ENCODE measurements at places on chromosomes 4 and X. TPM values are rescaled to one million over a fixed set of nuclear protein-coding genes. Genes with fewer than 3 reads are reported as not detected.

The MED28 gene
- 50.1 TPM for total RNA-seq

The TEX13B gene
- total RNA-seq: not detected

GRCh38 chrX:7953446-7953845 is 26.2 kb upstream of the PNPLA4 start:
- no peak overlapping the region for H3K27ac ChIP-seq
- H3K4me3 ChIP-seq: no peak overlapping the region
- no peaks in the 10 kb centered on the region for H3K27me3 ChIP-seq
- no peaks in the 10 kb centered on the region for H3K36me3 ChIP-seq
- DNase-seq: no peak
- H3K4me1 ChIP-seq: no peaks in the 10 kb centered on the region

DNA sequence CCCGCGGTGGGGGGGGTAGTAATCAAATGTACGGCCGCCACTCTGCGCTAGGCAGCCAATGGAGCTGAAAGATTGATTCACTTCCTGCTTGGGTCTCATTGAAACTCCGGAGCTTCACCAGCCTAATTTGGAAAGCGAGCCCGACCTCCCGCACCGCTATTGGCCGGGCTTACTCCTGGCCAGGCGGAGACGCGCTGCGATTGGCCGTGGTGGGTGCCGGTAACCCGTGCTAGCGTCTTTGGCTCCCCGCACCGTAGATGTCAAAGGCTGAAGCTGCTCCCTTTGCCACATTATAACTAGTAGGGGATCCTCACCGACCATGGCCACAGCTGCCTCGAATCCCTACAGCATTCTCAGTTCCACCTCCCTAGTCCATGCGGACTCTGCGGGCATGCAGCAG is at the start of gene POU3F4:
POU3F4 (plus strand) TSS at position 285 of the 400 bp plus-strand sequence; CDS start at position 320, 35 bp downstream.
- DNase-seq: no peak
- H3K27ac ChIP-seq: no peak within 1 kb of the TSS
- no peaks in the 10 kb centered on the region for H3K36me3 ChIP-seq
- H3K4me3 ChIP-seq: no peak within 1 kb of the TSS
- H3K27me3 ChIP-seq: no peaks in the 10 kb centered on the region
- no peaks in the 10 kb centered on the region for H3K4me1 ChIP-seq

- H3K36me3 ChIP-seq: no peaks in the 10 kb centered on the region
- H3K4me1 ChIP-seq: peaks cover 9% of the 10 kb centered on the region
- H3K27me3 ChIP-seq: no peaks in the 10 kb centered on the region
- H3K27ac ChIP-seq: peak overlapping the region; percentile 72
- no peak for DNase-seq
- H3K4me3 ChIP-seq: peak overlapping the region; percentile 46
Observed at GRCh38 chr4:122731676-122732075, 828 bp upstream of the BBS12 start.

GRCh38 chr4:165364452-165365080 is 14.2 kb upstream of the CPE start:
- no peak overlapping the region for H3K27ac ChIP-seq
- no peak overlapping the region for H3K4me3 ChIP-seq
- DNase-seq: no peak
- no peaks in the 10 kb centered on the region for H3K36me3 ChIP-seq
- no peaks in the 10 kb centered on the region for H3K4me1 ChIP-seq
- H3K27me3 ChIP-seq: no peaks in the 10 kb centered on the region

GRCh38 chr4:78809928-78810835 is 34.0 kb downstream of the BMP2K start:
- no peak overlapping the region for H3K4me3 ChIP-seq
- H3K36me3 ChIP-seq: no peaks in the 10 kb centered on the region
- no peak for DNase-seq
- no peak overlapping the region for H3K27ac ChIP-seq
- no peaks in the 10 kb centered on the region for H3K27me3 ChIP-seq

DNA sequence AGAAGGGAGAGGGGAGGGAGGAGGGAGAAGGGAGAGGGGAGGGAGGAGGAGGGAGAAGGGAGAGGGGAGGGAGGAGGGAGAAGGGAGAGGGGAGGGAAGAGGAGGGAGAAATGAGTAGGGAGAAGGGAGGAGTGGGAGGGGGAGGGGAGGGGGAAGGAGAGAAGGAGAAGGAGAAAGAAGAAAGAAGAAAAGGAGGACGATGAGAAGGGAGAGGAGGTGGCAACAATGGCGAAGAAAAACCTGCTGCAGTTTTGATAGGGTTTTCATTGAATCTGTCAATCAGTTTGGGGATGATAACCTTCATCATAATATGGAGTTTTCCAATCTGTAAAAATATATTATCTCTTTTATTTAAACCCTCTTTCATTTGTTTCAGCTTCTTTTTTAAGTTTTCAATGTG is 185.2 kb downstream of the ADAM29 start:
- no peak overlapping the region for H3K4me3 ChIP-seq
- no peaks in the 10 kb centered on the region for H3K4me1 ChIP-seq
- no peak overlapping the region for H3K27ac ChIP-seq
- H3K27me3 ChIP-seq: no peaks in the 10 kb centered on the region
- DNase-seq: no peak
- no peaks in the 10 kb centered on the region for H3K36me3 ChIP-seq

DNA sequence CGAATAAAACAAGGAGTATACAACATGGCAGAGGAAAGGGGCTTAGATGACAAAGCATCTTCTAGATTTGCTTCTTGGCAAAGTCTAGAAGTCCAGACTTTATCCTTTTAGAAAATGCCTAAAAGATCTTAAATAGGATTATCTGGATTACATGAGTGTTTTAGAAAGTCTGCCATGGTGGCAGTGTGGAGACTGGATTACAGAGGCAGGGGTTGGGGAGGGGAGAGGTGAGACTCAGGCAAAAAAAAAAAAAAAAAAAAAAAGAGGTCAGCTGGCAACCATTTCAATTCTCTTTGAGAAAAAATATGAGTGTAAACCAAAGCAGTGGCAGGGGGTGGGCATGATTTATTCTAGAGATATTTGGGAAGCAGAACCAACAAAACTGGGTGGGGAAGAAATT is 17.4 kb downstream of the ZNF827 start:
- DNase-seq: no peak
- H3K4me1 ChIP-seq: no peaks in the 10 kb centered on the region
- H3K36me3 ChIP-seq: no peaks in the 10 kb centered on the region
